CD4-positive, alpha-beta T cell treated with Interleukin-6 for 4 hours (primary cell): ENCODE measurements at places on chromosomes 7 and 10.
A peak's percentile ranks its signal among the peaks of the same experiment; 100 is the strongest.

GRCh38 chr7:3438352-3438751, 137.3 kb downstream of the SDK1 start:
- no peak for DNase-seq

DNA sequence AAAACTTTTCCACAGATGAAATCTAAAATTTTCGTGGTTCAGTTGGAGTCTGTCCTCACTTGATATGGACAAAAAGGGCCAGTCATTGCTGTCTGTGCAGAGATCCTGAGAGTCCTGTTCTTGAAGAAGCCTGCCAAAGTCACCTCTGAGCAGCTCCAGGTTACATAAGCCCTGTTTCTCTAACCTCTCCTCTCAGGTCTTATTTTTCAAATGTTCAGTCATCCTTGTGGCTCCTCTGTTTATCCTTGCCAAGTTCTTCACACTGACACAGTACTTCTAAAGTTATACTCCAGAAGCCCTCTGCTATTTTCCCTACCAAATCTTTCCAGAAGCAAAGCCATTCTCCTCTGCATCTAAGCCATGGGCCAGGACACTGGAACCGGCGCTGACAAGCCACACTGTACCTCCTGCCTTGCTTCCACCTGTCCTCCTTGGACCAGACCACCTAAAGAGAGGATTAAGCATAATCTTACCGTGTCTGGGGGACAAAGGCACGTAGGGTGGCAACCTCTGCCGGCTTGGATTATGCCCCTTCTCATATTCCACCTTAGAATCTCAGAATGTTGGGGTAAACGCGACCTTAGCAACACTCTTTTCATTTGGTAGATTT, 161.6 kb downstream of the JAZF1 start:
- DNase-seq, result no peak

GRCh38 chr7:81064426-81064825, 145.6 kb upstream of the SEMA3C start:
- DNase-seq, result no peak

- DNase-seq, result no peak
Observed at GRCh38 chr7:40003597-40003996, 53.5 kb downstream of the CDK13 start.

- DNase-seq, result no peak
Observed at GRCh38 chr7:141363748-141364147, 187.5 kb upstream of the AGK start.

DNA sequence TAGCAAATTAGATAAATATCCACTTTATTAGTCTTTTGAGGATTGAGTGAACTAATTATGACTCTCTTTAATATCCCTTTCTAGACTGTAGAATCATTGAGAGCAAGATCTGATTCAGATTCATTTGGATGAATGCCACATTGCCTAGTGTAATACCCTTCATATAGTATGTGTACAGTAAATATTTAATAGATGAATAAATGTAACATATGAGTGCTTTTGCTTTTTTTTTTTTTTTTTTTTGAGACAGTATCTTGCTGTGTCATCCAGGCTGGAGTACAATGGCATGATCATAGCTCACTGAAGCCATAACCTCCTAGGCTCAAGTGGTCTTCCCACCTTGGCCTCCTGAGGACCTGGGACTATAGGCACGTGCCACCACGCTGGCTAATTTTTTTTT, 14.8 kb downstream of the SAMD8 start:
- no peak for DNase-seq

DNA sequence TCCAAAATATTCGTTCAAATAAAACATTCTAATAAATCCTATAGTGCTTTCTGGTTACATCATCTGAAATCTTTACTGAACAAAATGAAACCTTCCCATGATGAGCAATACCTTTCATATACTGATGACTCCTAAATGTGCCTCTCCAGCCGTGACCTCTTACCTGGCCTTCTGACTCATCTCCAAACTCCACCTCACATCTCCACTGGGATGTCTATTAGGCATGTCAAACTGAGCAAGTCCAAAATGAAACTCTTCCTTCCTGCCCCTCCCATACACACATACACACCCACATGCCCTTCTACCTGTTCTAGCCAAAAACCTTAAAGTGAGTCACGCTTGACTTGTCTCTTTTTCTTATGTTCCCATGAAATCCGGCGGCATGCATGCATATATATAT, 22.9 kb downstream of the GSAP start:
- DNase-seq, result peak; percentile 46

- no peak for DNase-seq
Observed at GRCh38 chr7:99668541-99668940, 11.3 kb downstream of the CYP3A5 start.

GRCh38 chr10:70561070-70561469, 41.5 kb downstream of the PRF1 start:
- DNase-seq, result no peak

DNA sequence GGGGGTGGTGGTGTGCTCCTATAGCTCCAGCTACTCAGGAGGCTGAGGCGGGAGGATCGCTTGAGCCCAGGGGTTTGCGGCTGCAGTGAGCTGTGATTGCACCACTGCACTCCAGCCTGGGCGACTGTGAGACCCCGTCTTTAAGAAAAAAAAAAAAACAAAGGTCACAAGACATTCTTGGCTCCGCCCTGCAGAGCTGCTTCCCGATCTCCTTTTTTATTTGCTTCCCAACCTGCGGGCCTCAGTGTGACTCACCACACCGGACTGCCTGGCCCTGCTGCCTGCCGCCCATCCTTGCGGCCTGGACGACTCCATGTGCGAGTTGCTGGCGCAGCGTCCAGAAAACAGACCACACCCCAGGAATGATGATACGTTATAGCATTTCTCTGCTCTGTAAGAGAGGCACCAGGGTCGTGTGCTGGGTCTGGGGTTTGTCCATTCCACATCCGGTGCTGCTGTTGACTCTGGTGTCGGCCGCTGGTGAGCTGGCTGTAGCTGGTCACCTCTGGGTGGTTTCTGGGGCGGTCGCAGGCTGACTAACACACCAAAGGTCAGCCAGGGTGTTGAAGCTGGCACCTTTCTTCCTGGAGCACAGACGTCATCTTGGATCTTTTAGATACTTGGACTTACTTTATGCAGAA, 123.6 kb downstream of the TCF7L2 start:
- DNase-seq, result no peak

- DNase-seq, result no peak
Observed at GRCh38 chr10:113718969-113719822, 32.3 kb upstream of the PLEKHS1 start.

DNA sequence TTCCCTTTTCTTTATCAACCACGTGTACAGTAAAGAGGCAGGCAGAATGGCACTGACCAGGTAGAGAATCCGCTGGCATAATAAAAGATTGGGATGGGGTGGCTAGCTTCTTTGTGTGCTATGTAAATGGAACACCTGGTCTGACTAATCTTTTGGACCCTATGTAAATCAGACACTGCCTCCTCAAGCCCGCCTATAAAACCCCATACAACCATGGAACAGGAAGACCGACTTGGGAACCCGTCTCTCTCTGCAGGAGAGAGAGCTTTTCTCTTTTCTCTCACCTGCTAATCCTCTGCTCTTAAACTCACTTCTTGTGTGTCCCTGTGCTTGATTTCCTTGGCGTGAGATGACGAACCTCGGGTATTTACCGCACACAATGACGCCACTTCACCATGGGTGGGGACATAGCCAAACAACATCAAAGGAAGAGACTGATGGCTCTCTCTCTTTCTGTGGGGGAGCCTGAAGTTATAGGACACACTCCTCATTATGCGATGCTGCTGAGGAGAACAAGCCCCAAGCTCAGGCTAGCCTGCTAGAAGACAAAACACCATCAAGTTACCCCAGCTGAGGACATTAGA, 94.2 kb downstream of the ARL5B start:
- no peak for DNase-seq

DNA sequence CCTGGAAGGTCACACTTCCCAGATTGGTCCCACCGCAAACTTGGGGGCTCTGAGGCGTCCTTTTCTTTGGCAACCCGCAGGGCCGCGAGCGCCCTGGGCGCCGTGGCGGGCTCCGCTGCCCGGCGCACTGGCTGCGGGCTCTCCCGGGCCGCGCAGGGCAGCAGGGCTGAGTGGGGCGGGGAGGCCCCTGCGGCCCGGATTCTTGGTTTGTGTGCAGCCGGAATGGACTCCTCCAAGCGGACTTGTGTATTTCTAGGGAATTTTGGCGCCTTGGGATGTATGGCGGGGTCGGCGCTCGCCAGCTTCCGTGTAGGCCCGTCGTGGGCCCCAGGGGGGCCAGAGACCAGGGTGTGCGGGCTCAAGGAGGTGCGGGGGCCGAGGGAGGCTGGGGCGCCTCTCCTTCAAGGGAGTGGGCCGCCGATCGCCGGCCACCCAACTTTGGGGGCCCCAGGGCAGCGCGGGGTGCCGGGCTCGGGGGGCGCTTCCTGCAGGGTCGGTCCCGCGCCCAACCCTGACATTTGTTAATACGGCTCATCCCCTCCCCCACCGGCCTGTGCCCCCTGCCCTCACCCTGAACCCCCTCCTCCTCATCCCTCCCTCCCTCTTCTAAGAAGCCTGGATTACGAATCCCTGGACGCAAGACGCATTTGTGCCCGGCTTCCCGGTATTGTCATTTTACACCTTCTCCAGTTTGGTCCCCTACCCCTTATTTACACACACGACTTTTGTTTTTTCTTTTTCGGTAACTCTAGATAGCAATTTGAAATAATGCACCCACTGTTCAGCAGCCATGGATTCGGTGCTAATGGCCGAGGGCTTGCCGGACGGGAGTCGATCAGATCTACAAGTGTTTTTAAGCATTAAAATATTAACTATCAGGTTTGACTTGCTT, 2.5 kb downstream of the TCF7L2 start:
- no peak for DNase-seq

- no peak for DNase-seq
Observed at GRCh38 chr10:26665080-26666048, 32.1 kb upstream of the PDSS1 start.

- DNase-seq, result no peak
Observed at GRCh38 chr10:2681891-2682290, 385.5 kb upstream of the PFKP start.

DNA sequence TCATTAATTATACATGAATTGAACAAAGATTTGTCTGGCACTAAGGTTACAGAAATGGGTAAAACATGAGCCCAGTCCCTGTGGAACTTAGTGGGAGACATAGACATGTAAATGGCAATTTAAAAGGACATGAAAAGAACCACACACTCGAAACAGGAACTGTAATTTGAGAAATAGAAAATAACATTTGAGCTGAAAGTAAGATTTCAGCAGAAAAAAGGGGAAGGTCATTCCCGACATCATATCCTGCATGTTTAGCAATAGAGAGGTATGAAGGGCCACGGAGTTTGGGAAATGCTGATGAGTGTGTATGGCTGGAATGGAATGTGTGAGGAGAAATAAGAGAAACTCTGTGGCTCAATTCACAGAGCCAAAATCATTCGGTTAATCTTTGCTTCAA, 175.4 kb upstream of the AHR start:
- DNase-seq, result no peak

GRCh38 chr10:69421611-69422308, 5.0 kb upstream of the TACR2 start:
- DNase-seq, result no peak

GRCh38 chr10:78747401-78748234, 321.1 kb upstream of the ZMIZ1 start:
- no peak for DNase-seq

GRCh38 chr7:159310457-159311171, 165.9 kb upstream of the VIPR2 start:
- no peak for DNase-seq

DNA sequence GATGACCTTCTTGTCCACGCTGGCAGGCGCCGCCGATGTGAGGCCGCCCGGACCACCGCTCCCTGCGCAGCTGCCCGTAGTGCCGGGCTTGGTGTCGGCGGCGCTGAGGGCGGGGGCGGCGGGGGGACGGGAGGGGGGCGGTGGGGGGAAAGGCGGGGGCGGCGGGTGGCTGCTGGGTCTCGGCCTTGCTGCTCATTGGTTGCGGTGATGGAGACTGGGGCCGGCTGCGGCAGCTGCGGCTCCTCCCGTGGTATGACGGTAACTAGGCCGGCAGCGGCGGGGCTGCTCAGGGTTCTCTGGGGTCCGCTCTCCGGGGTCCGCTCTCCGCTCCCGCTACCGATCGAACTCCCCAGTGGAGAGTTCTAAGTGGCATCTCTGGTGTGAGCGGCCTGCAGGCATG, 1.8 kb upstream of the EFCAB10 start:
- no peak for DNase-seq

GRCh38 chr7:106279425-106280197, 5.2 kb downstream of the NAMPT start:
- no peak for DNase-seq
